ENCODE measurements at places on chromosomes 7 and 10. TPM values are rescaled to one million over a fixed set of nuclear protein-coding genes. Genes with fewer than 3 reads are reported as not detected.

GRCh38 chr10:25026463-25026862 is 10.1 kb downstream of the THNSL1 start:
- DNase-seq: peak; percentile 48

DNA sequence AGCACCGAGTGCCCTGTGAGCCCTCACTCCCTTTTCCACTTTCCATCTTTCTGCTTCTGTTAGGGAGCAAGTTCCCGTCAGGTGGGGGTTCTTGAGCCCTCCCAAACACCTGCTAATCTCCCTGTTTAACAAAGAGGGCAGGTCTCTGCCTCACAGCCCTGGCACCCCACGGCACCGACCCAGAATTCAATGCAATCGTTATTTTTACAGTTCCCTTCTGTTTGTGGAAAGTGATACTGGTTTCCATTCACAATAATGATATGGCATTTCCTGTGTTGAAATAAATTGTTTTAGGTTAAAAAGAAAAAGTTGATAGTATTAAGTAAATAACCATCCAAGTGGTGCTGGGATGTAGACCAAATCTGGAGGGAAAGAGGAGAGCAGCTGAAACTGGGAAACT is 38.8 kb upstream of the SLC29A3 start:
- DNase-seq: no peak

- no peak for DNase-seq
Observed at GRCh38 chr10:65534771-65535170, 1391.1 kb upstream of the LRRTM3 start.

- DNase-seq: no peak
Observed at GRCh38 chr10:110226926-110227641, 19.7 kb downstream of the MXI1 start.

DNA sequence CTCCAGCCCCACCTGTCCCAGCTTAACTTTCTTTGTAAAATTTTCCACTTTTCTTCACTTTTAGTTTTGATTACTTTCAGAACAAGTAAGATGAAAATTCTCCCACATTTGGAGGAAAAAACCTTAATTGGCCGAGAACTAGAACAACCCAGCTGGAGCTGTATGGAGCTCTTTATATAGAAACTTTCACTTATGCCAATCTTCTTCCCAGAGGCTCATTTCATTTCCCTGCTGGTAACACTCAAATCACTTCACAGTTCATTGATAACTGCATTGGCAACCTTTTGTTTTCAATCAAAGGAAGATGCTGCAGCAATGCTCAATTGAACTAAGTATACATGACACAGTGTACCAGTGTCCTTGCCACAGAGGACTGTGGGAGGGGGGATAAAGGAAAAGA is 176.2 kb upstream of the NOBOX start:
- no peak for DNase-seq

DNA sequence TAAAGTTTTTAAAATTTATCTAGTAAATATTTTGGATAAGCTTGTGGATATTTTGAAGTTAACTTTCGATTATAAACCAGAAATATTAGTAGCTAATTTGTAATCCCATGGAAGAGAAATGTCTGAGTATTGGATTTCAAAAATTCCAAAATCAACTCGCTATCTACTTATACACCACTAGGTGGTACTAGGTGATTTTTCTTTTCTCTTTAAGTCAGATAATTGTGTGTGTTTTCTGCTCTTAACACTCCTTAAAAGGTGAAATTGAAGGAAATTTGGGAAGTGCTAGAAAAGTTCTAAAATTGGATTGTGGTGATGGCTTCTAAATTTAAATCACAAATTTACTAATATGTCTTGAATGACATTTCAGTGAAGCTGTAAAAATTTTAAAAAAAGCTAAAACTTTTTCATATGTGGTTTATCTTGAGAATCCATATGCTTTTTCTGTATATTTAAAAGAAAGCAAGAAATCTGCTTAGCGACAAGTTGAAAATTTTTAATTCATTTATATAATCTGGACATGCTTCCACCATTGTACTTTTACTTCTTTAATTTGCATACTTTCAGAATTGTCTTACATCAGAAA is 90.2 kb downstream of the IPMK start:
- DNase-seq: peak; percentile 65

- peak; percentile 98 for DNase-seq
Observed at GRCh38 chr7:151687523-151688235, 168.0 kb upstream of the RHEB start.

- peak; percentile 80 for DNase-seq
Observed at GRCh38 chr7:96169439-96169838, 152.5 kb downstream of the SLC25A13 start.

DNA sequence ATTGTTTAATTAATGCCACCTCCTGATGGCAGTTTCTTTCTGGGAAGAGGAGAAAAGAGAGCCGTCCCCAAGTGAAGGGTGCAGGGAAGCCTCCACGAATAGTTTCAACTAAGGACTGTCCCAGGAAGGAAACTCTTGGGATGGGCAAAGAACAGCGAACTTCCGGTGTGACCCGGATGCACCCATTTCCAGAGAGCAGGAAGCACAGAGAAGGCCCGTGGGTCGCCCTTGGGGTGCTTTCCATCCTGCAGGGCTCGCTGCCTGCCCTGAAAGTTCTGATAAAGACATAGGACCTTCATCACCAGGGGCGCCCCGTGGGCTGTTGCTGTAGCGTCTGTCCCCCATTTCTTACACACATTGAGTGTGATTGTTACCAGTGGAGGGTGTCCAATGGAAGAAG is 27.0 kb downstream of the GTF2I start:
- no peak for DNase-seq

DNA sequence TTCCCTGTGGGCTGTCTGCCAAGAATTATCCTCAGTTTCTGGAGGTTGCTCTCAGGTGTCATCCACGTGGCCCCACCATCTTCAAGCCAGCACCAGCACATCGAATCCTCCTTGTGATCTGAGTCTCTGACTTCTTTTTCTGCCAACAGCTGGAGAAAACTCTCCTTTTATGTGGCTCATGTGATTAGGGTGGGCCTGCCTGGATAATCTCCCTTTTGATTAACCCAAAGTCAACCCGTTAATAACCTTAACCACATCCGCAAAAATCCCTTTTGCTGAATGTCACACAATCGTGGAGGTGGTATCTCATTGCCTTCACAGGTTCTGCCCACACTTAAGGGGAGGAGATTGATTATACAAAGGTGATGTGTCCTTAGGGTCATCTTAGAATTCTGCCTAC is 73.8 kb downstream of the LRGUK start:
- DNase-seq: no peak

SCART1 gene
- 0.35 TPM for total RNA-seq

- DNase-seq: no peak
Observed at GRCh38 chr10:78570633-78571235, 498.0 kb upstream of the ZMIZ1 start.

DNA sequence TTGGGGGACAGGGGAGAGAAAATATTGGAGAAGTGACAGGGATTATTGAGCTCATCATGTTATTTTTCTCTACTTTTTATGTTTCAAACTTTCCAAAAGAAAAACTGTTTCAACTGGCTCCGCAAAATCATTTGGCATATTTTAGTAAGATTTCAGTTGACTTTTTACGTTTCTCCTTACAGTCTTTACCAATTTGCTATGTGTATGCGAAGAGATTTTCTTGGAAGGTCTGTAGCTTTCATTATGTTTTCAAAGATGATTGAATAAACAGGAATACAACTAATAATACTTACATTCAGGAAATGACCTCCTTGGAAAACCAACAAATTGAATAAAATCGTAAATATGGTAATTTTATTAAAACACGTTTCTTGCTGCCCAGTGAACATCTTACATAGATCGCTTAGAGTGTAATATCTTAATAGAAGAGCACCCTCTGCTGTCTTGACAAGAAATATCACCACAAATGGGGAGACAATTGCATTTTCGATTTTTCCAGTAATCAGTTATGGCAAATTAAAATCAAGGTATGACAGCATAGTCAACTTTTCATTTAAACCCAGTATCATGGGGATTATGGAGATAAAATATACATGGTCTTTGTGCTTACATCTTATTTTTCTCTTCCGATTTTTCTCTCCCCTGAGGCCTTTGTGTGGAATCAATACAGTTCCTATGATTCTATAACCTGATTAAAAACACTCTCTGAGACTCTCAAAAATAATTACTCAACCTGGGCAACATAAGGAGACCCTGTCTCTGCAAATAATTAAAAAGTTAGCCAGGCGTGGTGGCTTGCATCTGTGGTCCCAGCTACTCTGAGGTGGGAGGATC is 43.1 kb downstream of the MBL2 start:
- DNase-seq: peak; percentile 32

ATAD1 gene
- total RNA-seq: 90.3 TPM

PCLO gene
- total RNA-seq: 0.35 TPM

GRCh38 chr10:110268442-110268841 is 36.3 kb downstream of the SMNDC1 start:
- DNase-seq: peak; percentile 5

- no peak for DNase-seq
Observed at GRCh38 chr7:53541475-53541874, 506.0 kb downstream of the POM121L12 start.

- no peak for DNase-seq
Observed at GRCh38 chr10:482051-482501, 207.4 kb downstream of the DIP2C start.

- DNase-seq: no peak
Observed at GRCh38 chr10:3406556-3406955, 234.0 kb upstream of the PITRM1 start.

DNA sequence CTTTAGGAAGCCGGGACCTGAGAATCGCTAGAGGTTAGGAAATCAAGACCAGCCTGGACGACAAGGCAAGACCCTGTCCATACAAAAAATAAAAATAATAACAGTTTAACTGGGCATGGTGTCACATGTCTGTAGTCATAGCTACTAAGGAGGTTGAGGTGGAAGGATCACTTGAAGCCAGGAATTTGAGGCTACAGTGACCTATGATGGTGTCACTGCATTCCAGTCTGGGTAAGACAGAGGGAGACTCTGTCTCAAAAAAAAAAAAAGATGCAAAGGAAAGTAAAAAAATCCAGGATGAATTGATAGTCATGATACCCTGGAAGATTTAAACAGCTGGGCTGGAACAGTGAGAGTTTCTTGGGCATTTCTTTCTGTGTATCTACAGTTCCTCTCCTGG is 463.2 kb downstream of the GALNT17 start:
- DNase-seq: no peak

DNA sequence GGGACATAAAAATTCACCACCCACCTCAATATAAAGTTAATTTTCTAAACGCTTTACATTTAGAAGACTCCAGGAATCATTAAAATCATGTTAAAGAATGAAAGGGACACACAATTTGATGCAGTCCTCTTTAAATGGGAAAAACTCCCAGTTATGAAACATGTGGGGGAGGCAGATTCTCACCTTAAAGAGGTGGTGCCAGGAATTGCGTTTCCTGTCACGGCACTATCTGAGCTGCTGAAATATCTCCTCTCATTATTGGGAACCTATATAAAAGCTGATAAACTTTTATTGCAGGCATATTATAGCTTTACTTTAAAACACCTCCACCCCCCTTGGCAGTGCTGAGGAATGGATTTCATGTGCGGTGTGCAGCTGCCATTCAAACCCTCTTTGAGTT is 94.8 kb upstream of the SORCS3 start:
- DNase-seq: no peak

- no peak for DNase-seq
Observed at GRCh38 chr7:56174875-56175760, 58.9 kb upstream of the NUPR2 start.

DNA sequence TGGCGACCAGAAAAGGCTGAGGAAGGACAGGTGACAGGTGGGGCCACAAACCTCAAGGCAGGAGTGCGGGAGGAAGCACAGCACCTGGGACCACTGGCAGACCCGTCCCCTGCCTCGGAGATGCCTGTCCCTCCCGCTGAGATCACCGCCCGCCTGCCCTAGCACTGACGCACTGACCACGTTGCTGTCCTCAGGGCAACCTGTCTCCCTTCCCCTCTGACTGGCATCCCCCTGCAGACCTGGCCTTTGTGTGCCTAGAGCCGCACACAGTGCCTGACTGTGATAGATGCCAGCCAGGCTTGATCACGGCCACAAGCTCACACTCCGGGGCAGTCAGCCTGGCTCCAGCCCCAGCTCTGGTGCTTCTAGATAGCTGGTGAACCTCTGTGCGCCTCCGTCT is 58.4 kb upstream of the EN2 start:
- no peak for DNase-seq

DNA sequence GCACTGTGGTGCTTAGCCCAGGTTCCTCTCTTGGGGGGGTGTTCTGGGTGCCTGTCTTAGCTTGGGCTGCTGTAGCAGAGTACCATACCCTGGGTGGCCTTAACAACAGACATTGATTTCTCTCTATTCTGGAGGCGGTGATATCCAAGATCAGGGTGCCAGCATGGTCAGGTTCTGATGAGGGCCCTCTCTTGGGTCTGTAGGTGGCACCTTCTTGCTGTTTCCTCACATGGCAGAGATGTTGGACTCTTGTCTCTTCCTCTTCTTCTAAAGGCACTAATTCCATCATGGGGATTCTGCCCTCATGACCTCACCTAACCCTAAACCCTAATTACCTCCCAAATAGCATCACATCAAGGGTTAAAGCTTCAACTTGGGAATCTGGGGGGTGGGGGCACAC is 19.9 kb upstream of the CRHR2 start:
- no peak for DNase-seq

DNA sequence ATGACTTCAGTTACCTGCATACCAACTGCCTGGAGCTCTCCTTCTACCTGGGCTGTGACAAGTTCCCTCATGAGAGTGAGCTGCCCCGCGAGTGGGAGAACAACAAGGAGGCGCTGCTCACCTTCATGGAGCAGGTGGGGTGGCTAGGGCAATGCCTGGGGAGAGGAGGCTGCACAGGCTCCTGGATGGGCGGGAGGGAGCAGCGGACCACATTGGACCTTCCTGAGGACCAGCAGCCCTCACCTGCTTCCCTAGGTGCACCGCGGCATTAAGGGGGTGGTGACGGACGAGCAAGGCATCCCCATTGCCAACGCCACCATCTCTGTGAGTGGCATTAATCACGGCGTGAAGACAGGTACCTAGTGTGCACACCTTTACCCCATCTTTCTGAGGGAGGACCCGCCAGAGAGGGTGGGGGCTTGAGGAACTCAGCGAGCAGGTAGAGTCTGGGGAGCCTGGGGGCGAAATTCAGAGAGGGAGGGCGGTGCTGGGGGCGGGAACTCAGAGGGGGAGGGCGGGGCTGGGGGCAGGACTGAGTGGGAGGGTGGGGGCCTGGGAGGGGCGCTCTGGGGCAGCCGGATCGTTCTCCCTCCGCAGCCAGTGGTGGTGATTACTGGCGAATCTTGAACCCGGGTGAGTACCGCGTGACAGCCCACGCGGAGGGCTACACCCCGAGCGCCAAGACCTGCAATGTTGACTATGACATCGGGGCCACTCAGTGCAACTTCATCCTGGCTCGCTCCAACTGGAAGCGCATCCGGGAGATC is 9.0 kb downstream of the AEBP1 start:
- no peak for DNase-seq

GRCh38 chr7:47561715-47562446 is 20.0 kb downstream of the TNS3 start:
- DNase-seq: no peak
